NK-92 treated with Interleukin-12 subunit alpha and Interleukin-12 subunit beta, amount 100 ng/mL, for 24 hours (cell line): ENCODE measurements at places on chromosomes 1 and 21.

DNA sequence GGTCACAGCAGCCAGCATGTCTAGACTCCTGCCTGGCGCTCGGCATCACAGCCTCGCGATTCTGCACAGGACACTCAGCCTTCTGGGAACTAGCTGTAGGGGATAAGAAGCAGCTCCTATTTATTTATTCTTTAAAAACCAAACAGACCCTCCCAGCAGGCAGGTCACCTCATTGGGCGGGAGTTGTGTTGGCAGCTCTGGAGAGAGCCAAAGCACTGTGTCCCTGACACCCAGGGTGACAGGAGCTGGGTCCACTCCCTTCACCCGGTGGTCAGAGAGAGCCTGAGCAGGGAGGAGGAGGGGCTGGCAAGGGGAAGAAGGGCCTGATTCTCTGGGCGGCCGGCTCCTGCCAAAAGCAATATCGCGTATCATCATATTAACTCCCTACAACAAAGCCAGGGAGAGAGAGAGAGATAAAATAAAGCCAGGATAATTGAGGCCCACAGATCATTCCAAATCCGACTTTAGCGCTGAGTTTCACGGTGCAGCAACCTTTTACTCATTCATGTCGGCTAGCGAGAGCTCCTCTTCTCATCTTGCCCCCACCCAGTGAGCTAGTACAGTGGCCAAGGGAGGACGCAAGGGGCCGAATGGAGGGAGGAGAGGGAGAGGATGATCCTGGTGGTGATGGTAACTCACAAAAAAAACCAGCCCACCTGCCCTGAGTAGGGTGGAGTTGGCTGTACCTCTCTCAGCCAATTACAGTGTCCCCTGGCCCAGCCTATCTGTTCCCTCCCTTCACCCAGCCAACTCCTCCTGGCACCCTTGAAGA lies 79.8 kb upstream of the IFFO2 start:
- no peak for DNase-seq

DNA sequence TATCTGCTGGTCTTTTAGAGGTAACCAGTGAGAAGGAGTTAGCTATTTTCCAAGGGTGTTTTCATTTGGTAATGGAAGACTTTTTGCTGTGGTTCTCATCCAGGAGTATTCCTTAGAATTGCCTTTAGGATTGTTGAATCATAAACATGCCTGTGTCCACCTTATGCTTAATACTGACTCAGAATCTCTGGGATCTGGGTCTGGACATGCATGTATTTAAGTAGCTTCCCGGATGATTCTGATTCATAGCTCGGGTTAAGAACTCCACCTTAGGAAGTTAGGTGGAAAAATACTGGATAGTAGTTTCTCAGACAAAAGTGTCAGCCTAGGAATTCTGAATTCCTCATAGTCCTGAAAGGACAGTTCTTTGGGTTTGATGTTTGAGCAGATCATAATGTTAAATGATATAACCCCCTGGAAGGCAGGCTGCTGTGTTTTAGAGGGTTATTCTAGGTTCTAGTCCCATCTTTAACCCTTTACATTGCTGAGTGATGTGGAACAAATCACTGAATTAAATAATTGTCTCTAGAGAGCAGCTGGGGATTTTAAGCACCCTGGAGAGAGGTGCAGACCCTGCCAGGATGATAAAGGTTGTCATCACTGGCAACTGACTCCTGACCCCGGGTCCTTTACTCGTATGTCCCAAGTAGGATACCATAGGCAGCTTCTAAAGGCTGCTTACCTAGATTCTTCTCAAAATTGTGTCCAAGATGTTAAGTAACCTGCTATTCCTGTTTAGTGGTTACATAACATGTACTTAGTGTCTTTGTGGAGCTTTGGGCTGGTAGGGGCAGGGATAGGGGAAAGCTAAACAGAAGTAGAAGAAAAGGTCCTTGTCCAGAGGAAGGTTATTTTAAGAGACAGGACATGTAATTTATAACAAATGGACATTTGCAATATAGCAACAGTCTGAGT lies 14.5 kb upstream of the C4BPB start:
- no peak for DNase-seq

GRCh38 chr21:38995731-38996130 lies 187.5 kb downstream of the PSMG1 start:
- no peak for DNase-seq

DNA sequence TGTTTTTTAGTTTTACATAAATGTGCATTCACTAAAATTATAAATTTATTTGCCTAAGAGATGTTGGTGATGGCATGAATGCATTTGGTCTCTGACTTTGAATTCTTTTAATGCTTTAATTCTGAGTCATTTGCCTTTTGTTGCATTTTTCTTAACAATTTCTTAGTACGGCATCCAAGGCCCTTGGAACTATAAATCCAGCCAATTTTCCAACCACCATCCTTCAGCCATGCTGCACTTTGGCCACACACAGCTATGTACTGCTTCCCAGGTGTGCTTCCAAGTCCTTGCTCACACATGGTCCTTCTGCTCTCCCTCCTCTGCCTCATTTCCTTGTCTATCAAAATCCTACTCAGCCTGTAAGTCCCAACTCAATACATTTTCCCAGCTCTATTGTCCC lies 161.0 kb downstream of the DHRS3 start:
- no peak for DNase-seq

DNA sequence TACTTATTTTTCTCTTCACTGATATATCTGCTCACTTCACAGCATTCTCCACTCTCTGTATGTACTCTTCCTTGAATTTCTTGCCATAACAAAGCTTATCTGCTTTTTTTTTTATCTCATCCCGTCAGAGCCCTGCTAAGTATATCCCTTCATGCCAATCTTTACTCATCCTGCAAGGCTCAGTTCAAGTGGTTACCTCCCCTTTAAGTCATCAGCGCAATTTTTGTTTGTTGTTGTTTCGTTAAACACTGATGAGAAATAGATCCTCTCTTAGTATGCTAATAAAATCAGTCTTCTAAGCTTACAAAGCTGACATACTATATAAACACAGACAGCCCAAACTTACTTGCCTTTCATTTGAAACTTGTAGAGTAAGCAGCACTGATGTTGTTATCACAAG lies 17.8 kb downstream of the COL24A1 start:
- no peak for DNase-seq

DNA sequence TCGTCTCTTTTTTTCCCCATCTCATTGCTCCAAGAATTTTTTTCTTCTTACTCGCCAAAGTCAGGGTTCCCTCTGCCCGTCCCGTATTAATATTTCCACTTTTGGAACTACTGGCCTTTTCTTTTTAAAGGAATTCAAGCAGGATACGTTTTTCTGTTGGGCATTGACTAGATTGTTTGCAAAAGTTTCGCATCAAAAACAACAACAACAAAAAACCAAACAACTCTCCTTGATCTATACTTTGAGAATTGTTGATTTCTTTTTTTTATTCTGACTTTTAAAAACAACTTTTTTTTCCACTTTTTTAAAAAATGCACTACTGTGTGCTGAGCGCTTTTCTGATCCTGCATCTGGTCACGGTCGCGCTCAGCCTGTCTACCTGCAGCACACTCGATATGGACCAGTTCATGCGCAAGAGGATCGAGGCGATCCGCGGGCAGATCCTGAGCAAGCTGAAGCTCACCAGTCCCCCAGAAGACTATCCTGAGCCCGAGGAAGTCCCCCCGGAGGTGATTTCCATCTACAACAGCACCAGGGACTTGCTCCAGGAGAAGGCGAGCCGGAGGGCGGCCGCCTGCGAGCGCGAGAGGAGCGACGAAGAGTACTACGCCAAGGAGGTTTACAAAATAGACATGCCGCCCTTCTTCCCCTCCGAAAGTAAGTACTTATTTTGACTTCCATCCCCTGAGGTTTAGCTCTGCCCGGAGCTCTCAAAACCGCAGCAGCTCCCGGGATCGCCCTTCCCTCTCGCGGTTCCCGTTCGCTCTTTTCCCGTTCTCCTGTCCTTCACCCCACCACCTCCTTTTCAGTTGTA lies 1.5 kb downstream of the TGFB2 start:
- DNase-seq: no peak

DNA sequence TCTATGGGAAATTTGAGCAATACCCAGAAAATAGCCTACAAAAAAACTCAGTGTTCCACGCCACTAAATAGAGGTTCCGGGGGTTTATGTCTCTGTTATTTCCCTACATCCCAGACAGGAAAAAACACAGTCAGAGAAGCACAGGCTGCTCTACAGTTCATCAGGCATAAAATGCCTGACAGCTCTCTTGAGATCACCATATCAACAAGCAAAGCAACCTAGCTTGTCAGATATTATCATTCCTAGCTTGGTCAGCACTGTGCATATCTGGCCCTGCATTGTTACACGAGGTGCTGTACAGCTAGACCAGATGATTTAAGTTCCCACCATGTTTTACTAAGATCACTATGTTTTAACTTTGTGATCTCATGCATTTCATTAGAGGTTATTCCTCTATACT lies 172.6 kb downstream of the PTPRC start:
- DNase-seq: no peak

DNA sequence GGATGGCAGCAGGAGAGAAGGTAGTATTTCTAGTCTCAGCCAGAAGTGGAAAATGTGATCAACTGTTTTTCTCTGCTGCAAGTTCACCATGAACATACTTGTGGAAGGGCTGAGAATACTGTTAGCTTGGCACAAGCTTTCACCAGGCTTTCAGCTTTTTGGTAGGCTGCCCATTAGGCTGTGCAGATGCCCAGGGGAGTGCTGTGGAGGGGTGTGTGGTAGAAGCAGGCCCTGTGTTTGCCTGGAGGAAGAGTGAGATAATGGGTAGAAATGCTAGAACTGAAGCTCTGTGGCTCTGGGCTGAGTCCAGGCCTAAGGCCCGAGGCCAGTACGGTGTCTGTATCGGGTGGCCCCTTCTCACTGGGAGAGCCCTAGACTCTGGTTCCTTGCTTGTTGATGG lies 9.8 kb downstream of the DNAJC6 start:
- DNase-seq: no peak

GRCh38 chr1:74570797-74571492 lies 58.5 kb upstream of the LRRC53 start:
- no peak for DNase-seq

GRCh38 chr1:117681093-117681900 lies 75.4 kb downstream of the TENT5C start:
- DNase-seq: no peak

DNA sequence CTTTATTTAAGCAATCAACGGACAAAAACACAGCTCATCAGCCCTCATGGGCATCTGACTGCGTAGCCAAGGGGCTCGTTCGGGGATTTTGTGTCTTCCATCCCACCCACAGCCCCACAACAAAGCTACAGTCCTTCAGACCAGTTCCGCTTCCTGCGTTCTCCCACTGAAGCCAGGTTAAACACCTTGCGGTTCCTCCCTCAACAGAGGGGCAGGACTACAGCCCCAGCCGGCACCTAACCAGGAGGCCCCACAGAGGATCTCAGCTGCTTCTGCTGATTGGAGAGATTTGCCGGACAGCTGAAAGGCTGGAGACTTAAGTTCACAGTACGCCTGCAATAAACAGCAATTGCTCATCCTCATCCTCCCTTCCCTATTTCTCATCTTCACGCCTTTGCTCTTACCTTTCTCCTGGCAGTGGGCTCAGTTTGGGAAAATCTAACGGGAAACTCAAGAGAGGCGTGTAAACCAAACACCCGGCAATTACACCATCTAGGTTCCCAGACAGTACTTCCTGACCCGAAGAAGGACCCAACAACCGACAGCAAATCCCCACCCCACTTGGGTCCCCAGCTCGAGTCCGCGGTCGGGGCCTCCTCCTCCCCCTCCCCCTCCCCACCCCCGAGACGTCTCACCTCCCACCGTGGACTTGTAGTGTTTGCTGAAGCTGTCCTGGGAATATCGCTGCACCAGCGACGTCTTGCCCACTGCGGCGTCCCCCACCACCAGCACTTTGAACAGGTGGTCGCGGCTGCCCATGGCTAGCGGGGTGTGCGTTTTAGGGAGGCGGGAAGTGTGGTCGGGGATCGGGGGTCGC lies 876 bp downstream of the RAB29 start:
- peak; percentile 53 for DNase-seq

DNA sequence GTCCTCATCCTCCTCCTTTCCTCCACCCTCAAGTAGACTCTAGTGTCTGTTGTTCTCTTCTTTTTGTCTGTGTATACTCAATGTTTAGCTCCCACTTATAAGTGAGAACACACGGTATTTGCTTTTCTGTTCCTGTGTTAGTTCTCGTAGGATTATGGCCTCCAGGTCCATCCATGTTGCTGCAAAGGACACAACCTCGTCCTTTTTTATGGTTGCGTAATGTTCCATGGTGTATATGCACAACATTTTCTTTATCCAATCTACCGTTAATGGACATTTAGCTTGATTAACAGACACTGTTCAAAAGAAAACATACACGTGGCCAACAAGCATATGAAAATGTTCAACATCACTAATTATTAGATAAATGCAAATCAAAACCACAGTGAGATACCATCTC lies 44.3 kb upstream of the TMPRSS2 start:
- DNase-seq: no peak

DNA sequence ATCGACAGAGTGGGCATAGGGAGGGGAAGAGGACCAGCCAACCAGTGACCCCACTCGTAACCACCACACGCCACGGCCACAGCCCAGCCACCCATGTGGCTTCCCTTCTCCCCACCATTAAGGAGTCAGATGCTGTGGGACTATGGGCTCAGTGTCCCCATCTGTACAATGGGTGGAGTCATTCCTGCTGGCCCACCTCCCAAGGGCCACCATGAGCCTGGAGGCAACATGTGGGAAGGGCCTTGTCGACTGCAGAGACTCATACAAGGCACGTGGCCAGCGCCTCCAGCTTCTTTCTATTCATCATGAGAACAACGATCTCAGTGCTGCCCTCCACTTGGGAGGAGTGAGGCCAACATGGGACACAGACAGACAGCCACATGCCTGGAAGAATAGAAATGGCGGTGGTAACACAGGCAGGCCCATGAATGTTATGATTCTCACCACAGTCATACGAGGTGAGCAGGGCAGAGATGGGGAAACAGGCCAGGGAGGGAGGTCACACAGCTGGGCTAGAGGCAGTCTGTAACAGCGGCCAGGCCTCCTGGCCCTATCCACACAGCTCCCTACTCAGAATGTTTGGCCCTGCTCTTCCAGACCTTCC lies 16.1 kb downstream of the LRP8 start:
- no peak for DNase-seq

DNA sequence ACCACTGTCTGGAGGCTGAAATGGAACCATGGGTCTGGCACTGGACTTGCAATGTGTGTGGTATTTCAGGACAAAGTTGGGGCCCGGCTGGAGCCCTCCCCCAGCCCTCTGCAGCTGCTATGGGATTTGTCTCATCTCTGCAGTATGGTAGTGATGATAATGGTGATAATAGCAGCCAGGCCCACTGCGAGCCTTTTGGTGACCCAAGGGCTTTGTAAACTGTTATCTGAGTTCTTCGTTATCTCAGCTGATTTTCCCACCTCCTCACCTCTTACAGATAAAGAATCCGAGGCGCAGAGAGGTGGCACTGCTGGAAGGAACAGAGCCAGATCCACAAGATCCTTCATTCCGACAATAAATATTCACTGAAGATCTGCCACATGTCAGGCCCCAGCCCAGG lies 11.7 kb upstream of the WNT4 start:
- no peak for DNase-seq

GRCh38 chr1:218667781-218668516 lies 322.8 kb downstream of the TGFB2 start:
- no peak for DNase-seq

- no peak for DNase-seq
These were observed 324.8 kb upstream of the C1orf174 start for GRCh38 chr1:4224684-4225467.

- DNase-seq: no peak
These were observed 73.4 kb upstream of the MCOLN3 start for GRCh38 chr1:85121744-85122143.

- no peak for DNase-seq
These were observed 16.1 kb upstream of the PCP4 start for GRCh38 chr21:39851002-39851618.

- DNase-seq: no peak
These were observed 156.0 kb upstream of the PTBP2 start for GRCh38 chr1:96565546-96565945.
